ENCODE measurements at places on chromosomes 6 and 20.

GRCh38 chr6:24064106-24064505 lies 61.9 kb upstream of the NRSN1 start:
- peak; percentile 11 for DNase-seq

DNA sequence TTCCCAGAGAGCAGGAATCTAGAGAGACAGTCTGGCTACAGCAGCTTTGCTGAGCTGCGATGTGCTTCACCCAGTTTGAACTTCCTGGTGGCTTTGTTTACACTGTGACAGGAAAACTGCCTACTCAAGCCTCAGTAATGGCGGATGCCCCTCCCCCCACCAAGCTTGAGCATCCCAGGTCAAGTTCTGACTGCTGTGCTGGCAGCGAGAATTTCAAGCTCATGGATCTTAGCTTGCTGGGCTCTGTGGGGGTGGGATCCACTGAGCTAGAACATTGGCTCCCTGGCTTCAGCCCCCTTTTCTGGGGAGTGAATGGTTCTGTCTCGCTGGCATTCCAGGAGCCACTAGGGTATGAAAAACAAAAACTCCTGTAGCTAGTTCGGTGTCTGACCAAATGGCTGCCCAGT lies 91.0 kb upstream of the ESR1 start:
- DNase-seq = no peak

- no peak for DNase-seq
These were observed 124.7 kb upstream of the SSTR4 start for GRCh38 chr20:22910287-22910852.

GRCh38 chr20:46117704-46118467 lies at the start of gene CD40:
Gene CD40, plus strand, starts transcription at chr20:46118314. Its CDS starts 30 bp downstream, at chr20:46118344.
- no peak for DNase-seq

DNA sequence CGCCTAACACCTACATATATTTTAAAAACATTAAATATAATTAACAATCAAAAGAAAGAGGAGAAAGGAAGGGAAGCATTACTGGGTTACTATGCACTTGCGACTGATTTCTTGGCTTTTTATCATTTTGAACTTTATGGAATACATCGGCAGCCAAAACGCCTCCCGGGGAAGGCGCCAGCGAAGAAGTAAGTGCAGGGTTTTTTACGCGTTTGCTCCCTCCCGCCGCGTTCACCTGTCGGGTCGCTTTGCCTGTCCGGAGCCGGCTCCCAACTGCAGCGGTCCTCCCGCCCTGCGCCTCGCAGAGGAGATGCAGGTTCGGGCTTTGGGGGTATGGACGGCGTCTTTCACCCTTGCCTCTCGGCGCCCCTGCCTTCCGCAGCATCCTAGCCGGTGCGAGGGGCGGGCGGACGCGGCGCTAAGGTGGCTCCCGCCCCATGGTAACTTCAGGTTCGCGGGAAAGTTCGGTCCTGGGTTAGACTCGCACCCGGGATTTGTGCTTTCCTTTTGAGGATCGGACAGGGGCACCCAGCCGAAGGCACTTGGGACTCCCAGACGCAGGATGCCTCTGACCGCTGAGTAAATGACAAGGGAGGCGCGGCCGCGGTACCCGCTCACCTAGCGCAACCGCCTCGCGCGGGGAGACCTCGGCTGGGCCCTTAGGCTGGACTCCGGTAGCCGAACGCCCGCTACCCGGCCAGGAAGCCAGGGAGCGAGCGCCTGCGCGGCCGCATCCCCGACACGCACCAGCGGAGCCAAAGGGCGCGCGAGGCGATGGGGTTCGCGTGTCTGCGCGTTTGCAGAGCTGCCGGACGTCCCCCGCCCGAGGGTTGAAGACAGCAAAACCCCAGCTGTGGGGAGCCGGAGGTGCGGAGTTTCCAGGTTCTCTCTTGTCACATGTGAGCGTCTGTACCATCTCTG lies 891 bp downstream of the RSPO3 start:
- no peak for DNase-seq

GRCh38 chr6:107991061-107991460 lies 33.1 kb upstream of the SEC63 start:
- no peak for DNase-seq

GRCh38 chr6:36924131-36924530 lies 30.4 kb upstream of the PI16 start:
- no peak for DNase-seq

GRCh38 chr6:155130161-155130853 lies 133.5 kb upstream of the CLDN20 start:
- DNase-seq = no peak

DNA sequence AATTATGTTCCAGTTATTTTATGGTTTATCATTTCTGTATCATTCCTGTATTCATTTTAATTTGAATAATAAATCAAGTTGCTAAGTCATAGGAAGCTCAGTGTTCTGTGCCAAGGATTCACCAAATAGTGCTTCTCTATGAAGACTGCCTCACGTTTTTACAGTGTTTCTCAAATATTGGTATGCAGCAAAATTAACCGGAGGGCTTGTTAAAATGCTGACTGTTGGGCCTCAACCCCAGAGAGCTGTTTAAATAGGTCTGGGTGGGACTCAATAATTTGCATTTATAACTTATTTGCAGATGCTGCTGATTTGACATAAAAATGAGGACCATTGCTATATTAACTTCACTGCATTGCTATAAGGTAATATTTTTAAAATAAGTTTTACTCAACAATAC lies 166.7 kb downstream of the TINAG start:
- DNase-seq = no peak

DNA sequence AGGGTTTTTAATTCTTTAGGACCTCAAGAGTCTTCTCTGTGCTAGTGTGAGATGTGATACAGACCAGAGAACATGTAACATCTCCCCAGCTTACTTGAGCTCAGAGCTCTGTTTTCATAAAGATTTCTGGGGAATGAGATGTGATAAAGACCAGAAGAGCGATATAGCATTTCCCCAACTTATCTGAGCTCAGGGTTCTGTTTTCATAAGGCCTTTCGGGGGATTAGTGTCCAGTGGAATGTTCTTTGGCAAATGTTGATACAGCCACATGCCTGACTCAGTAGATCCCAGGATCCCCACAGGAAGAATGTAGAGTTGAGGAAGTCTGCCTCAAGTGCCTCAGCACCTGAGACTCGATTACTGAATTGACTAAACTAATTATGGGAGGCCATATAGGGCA lies 18.7 kb upstream of the TOP1 start:
- DNase-seq = no peak

DNA sequence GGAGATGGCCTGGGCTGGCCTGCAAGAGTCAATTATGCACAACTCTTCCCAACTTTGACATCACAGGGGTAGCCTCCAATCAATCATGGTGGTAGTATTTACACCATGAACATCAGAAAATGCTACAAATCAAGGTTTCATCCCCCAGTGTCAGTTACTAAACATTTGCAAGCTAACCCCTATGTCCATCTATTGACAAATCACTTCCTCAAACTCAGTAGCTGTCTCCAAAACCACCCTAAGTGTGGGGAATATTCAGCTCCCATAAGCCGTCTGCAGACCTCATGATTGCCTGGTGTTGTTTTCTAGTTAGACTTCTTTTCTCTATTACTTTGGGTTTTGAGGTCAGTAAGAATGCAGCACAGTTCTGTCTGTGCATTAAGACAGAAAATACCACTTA lies 200.8 kb upstream of the RIN2 start:
- no peak for DNase-seq

- no peak for DNase-seq
These were observed 41.1 kb downstream of the RAMACL start for GRCh38 chr6:166545156-166546034.

DNA sequence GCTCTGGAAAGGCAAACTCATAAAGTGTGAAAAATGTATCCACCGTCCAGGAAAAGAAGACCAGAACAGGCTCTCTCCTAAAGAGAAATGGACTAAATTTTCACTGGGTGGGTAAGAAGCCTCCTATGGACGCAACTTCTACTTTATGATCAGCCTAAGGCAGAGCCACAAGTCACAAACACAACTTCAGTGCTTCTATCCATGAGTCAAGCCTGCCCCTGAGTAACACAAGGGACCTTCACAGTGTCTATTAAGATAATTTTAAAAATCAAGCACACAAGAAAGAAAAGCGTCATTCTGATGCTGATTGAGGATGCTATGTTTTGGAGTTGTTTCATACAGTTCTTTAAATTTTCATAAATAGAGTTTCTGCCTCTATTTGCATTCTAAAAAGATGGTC lies 601.7 kb upstream of the ARID1B start:
- DNase-seq = no peak

DNA sequence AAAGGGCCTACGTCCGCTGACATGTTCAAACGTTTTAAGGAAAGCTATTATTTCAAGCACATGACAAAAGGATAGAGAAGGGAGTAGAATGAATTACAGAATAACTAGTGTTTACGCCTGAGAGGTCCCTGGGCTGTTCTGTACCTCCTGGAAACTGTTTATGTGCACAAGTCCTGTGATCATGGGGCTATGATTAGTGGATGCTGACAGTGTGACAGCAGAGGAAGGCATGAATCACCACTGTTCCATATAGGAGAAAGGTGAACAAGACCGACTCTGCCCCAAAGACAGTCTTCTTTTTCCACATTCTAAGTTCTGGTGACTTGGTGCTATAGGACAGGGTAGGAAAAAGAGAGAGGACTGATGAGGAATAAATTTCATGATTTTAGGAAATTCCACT lies 249.2 kb upstream of the PRDM1 start:
- DNase-seq = no peak

DNA sequence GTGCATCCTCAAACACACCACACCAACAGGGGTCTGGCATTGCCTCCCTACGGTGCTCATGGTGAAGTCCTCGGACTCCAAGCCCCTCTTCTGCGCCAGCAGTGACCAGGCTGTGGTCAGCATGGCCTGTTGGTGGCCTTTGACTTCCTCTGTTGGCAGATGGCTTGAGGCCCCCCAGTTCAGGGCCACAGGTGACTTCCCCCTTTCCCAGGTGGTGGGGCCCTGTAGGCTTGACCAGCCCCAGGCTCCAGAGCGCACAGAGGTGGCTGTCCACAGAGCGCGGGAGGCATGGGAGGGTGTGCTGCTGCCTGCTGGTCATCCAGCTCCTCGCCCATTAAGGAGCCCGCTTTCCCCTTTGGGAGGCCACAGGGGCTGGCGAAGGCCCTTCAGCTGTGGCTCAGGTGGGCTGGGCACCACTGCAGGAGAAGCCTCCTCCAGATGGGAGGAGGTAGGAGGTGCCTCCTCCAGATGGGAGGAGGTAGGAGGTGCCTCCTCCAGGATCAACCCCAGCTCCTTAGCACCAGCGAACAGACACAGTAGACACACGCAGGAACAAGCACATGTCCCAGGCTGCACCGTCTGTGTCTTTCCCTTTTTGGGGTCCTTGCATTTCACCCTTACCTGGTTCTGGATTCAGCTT lies 52.1 kb upstream of the BHLHE23 start:
- DNase-seq = no peak

DNA sequence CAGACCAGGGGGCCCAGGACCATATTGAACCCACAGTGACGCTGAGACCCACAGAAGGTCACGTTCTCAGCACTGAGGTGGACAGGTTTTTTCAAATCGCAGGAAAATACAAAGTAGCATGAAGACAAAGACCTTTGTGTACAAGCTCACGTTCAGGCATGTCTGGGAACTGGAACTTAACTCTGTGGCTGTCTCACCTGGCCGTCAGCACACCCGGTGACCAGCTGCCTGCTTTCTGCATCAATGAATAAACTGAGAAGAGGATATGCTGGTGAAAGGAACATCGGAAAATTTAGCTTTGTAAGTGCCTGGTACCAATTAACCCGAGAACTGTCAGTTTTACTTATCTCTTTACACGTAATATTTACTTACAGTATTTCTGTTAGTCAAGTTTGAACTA lies 36.5 kb downstream of the WDR27 start:
- no peak for DNase-seq

GRCh38 chr6:30184417-30185031 lies 21.2 kb downstream of the TRIM15 start:
- no peak for DNase-seq
